ENCODE measurements at places on chromosomes 7 and 10. TPM values are rescaled to one million over a fixed set of nuclear protein-coding genes. Genes with fewer than 3 reads are reported as not detected.

- DNase-seq: no peak
These were observed 19.0 kb downstream of the COL28A1 start for GRCh38 chr7:7516662-7517061.

DNA sequence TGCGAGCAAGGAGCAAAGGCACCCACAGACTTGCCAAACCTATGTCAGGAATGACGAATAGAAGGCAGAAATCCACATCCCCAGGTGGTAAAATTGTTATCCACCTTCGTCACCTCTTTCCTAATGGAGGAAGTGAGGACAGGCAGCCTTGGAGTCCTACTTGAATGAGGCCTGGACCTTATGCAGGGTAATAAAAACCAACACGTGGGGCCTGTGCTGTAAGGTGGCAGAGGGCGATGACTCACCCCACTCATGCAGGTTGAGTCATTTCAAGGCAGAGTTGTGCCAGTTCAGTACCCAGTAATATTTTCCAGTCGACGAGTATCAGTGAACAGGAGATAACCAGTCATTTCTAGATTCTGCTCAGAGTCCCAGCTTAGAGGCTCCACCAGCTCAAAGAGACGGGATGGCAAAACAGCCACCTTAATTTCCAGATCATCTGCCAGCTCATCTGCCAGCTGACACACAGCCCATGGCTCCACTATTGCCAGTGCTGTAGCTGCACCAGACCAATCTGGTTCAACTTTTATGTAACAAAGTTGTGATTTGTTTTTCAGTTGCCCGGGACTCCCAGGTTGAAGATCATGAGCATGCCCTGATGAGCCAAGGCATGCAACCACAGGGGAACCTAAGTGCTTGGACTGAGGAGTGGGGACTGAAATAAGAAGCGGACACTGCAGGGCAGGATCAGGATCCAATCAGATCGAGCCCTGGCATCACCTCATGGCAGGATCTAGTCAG, 176.2 kb upstream of the ITGB1 start:
- DNase-seq: no peak

GRCh38 chr10:20004087-20004523, 187.9 kb downstream of the PLXDC2 start:
- DNase-seq: peak; percentile 78

- no peak for DNase-seq
These were observed 222.9 kb upstream of the SH2B2 start for GRCh38 chr7:102063690-102064180.

DNA sequence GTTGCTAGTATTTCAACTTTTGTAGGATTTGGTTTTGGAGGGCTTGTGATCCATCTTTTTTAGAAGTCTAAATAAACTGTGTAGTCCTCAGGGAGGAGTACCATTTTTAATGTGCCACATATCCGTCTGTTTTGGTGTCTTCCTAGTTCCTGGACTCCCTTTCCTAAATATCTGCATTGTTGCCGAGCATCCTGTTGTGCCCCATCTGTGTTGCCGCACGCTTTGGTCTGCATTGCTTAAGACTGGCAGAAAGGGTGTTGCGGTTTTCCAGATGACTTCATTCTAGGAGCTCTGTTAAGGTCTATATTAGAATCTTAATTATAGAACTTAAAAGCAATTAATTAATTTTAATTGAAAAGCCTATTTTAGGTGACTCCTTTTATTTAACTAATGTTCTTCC, 49.4 kb downstream of the RBM33 start:
- no peak for DNase-seq

DNA sequence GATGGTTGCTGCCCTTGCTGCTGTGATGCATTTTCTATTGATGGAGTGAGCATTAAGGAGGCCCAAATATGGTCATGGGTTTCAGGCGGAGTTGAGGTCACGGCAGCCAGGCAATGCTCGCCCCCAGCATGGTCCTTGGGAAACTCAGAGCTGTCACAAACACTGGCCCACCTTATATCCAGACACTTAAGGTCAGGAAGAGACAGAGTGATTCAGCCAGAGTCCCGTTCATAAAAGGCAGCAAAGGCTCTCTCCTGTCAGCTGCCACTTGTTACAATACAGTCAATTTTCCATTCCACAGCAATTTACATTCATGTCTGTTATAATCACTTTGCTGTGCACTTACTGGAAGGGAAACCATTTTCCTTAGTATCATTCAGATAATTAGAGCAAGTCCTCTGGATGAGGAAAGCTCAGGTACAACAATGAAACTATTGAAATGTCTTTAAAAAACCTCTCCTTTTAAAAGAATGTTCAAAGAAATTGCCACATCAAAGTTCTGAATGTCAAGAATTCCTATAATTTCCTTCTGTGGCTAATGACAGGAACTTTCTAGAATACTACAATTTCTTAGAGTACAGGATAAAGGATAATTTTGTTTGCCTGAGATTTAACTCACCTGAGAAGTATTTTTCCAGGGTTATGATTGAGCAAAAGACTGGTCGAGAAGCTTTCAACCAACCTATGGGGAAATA, 14.8 kb upstream of the ANKRD1 start:
- no peak for DNase-seq

GRCh38 chr10:131206111-131206995, 105.2 kb downstream of the TCERG1L start:
- no peak for DNase-seq

GRCh38 chr7:29107056-29107455, 39.3 kb downstream of the CPVL start:
- no peak for DNase-seq

- DNase-seq: peak; percentile 81
These were observed 188.6 kb upstream of the LYZL2 start for GRCh38 chr10:30818010-30818660.

GRCh38 chr10:35979116-35979515, 337.0 kb upstream of the FZD8 start:
- DNase-seq: no peak

DNA sequence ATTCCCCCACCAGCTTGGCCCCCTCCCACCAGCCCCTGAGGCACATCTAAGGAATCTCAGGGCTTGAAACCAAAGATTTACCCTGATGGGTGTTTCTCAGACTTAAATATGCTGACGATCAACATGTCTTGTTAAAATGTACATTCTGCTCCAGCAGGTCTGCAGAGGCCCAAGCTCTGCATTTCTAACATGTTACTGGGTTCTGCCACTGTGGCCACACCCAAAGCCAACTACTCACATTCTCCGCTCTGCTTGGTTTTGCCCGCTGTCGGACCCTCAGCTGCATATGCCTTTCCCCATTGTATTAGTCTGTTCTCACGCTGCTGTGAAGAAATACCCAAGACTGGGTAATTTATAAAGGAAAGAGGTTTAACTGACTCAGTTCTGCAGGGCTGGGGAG, 8.9 kb downstream of the PIP4K2A start:
- no peak for DNase-seq

The ABCB4 gene
- 5.0 TPM for total RNA-seq

The SUN3 gene
- not detected for total RNA-seq
